Activated CD4-positive, alpha-beta memory T cell treated with anti-CD3 and anti-CD28 coated beads for 36 hours (primary cell): ENCODE measurements at places on chromosomes 6 and 20. TPM values are rescaled to one million over a fixed set of nuclear protein-coding genes. Genes with fewer than 3 reads are reported as not detected.

SAMHD1 gene
- 57.7 TPM for total RNA-seq

HAO1 gene
- not detected for total RNA-seq

YWHAB gene
- total RNA-seq = 280 TPM

VNN1 gene
- total RNA-seq = not detected

OR2J3 gene
- total RNA-seq = not detected
